ENCODE measurements at places on chromosomes 4 and X. TPM values are rescaled to one million over a fixed set of nuclear protein-coding genes. Genes with fewer than 3 reads are reported as not detected.

SPIN2A gene
- total RNA-seq = 0.22 TPM

GRCh38 chrX:41789374-41789773 lies 65.4 kb downstream of the GPR82 start:
- peaks cover 9% of the 10 kb centered on the region for H3K4me1 ChIP-seq
- no peak for DNase-seq
- H3K4me3 ChIP-seq = no peak overlapping the region
- no peaks in the 10 kb centered on the region for H3K27me3 ChIP-seq

PPP2R2C gene
- not detected for total RNA-seq

PPBP gene
- total RNA-seq = not detected

DNA sequence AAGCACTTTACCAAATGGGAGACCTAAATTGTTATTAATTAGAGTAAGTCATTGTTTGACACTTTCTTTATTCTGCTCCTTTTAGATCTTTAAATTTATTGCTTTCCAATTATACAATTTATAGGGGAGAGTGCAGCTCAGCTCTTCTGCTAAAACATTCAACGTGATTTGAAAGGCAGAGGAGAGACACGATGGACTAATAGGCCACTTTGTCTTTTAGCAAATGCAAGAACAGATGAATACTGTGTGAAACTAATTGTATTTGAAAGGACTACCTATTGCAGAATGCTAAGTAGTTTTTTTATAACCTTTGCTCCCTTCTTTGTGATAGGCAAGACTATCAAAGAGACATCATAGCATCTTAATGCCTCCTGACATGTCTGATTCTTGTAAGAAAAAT lies 320.4 kb upstream of the KLF3 start:
- H3K4me1 ChIP-seq = no peaks in the 10 kb centered on the region
- no peak for DNase-seq
- H3K36me3 ChIP-seq = peaks cover 6% of the 10 kb centered on the region
- H3K27me3 ChIP-seq = peaks cover 7% of the 10 kb centered on the region

STPG2 gene
- not detected for total RNA-seq

- no peak for DNase-seq
- H3K4me1 ChIP-seq = no peaks in the 10 kb centered on the region
- H3K27me3 ChIP-seq = peaks cover 10% of the 10 kb centered on the region
- H3K36me3 ChIP-seq = no peaks in the 10 kb centered on the region
Measured at GRCh38 chr4:138775890-138776289, 239.7 kb upstream of the NOCT start.

DNA sequence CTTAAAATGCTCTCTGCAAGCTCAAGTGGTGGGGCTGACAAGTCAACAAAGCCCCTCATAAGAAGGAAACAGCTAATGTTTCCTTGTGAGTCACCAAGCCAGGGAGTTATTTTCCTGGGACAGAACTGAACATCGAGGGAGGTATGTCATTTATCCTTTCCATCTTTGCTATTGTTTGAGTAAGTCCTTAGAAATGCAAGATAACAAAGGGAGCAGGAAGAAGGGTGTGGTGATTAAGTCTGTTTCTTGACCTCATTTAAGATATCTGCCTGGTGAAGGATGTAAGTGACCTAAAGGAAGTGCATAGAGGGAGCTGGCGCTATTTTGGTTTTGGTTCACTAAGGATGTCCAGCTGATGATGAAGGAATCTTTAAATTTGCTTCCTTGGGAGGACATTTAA lies 39.9 kb downstream of the ATG4A start:
- H3K27me3 ChIP-seq = no peaks in the 10 kb centered on the region
- peak overlapping the region; percentile 53 for H3K27ac ChIP-seq
- peak overlapping the region; percentile 19 for H3K4me3 ChIP-seq
- peaks cover 23% of the 10 kb centered on the region for H3K4me1 ChIP-seq

PPEF1 gene
- not detected for total RNA-seq

STATH gene
- not detected for total RNA-seq

- no peak overlapping the region for H3K4me3 ChIP-seq
- H3K27me3 ChIP-seq = no peaks in the 10 kb centered on the region
- no peak for DNase-seq
Measured at GRCh38 chr4:74309223-74309622, 953 bp downstream of the EPGN start.

DNA sequence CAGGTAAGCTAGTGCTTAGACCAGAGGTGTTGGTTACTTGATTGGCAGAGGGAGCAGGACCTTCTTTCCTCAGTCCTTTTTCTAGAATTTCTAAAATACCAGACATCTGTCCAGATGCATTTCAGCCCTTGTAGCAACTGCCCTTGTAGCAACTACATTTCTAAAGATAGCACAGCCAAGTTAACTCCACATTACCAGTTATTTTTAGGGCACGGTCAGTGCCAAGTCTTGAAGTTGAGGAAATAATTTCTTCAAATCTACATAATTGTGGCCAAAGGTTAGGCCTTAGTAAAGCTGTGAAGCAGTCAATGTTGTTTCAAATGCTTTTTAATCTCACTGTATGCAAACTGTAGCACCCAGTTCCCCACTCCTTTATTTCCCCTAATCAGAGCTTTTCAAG lies 62.9 kb downstream of the MID1IP1 start:
- H3K27ac ChIP-seq = no peak overlapping the region
- no peaks in the 10 kb centered on the region for H3K36me3 ChIP-seq
- DNase-seq = peak; percentile 31
- H3K4me1 ChIP-seq = peaks cover 15% of the 10 kb centered on the region

DNA sequence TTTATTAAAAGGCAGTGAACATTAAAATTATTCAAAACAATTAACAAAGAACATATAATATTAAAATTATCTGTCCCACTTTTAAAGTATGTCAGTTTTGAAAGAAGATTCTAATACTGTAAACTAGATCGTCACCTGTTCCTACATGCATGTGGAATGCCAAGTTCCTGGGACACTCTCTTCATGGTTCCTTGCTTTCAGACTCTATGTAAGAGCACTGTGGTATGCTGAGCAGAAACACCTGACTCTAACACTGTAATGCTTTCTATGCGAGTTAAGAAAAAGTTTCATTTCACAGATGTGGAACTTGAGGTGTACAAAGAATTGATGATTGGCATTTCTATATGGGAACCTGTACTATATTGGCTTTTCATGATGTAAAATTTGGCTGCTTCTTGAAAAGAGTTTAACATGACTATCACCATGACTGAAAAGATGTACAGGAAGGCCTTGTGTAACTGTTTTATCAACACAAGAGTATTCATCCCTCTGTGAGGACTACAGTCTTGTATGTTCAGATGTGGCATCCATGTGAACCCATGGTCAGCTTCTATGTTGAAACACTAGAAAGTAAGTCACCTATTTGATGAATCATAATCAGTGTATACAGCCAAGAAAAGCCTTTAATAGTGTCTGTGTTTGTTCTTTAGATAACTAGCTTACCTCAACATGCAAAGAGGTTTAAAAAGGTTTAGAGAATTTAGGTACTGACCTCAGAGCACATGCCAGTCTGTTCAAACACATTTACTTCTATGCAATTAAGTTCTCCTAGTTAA lies 354.5 kb downstream of the ARHGAP24 start:
- H3K4me1 ChIP-seq = peaks cover 62% of the 10 kb centered on the region
- H3K27me3 ChIP-seq = peaks cover 1% of the 10 kb centered on the region
- no peak overlapping the region for H3K27ac ChIP-seq
- H3K36me3 ChIP-seq = no peaks in the 10 kb centered on the region
- no peak for DNase-seq

DNA sequence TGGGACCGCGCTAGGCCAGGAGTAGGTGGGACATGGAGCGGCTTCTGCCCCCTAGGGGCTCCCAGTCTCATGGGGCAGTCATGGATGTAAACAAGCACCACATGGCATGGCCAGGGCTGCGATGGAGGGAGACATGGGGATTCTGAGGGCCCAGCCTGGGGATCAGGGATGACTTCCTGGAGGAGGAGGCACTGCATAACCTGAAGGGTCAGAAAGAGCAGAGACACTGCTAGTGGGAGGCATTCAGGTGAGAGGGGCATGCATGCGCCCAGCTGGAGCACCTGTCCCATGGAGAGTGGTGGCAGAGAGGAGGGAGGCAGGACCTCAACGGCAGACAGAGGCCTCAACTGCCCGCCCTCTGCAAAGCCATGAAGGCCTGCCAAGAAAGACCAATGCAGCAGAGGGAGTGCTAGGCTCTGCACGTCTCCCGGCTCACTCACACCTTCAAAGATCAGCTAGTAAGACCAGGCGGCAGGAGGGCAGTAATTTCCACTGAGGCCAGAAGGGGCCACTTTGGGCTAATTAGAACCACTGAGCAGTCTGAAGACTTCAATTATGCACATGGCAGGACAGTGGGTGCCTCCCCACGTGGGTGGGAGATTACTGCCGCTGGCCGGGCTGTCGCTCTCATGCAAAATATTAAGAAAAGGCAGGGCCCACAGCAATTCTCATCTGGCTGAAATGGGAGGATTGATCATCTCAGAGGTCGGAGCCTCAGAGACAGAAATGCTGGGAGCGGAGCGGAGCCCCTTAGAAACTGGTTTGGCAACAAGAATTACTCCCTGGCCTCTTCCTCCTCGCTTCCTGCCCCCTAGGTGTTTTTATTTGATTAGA lies 69.6 kb downstream of the PPP2R2C start:
- H3K4me1 ChIP-seq = no peaks in the 10 kb centered on the region
- H3K27ac ChIP-seq = no peak overlapping the region
- DNase-seq = no peak
- H3K27me3 ChIP-seq = peaks cover 44% of the 10 kb centered on the region
- no peak overlapping the region for H3K4me3 ChIP-seq

DNA sequence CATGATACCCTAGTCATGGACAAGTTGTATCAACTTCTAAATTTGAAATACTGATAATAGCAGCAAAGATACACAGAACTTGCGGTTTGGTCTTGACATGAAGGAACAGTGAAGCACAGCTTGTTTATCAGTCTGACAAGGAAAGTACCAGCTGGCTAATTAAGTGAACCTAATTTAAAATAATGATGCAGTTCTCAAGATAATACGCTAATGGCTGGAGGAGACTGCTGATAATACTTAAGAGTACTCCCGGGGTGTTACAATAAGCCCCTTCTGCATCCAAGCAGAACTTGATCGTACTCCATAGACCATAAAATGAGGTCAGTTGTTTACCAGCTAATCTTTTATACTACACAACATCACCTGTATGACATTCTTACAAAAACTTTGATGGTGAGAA lies 697.5 kb downstream of the FSTL5 start:
- no peak overlapping the region for H3K4me3 ChIP-seq
- no peaks in the 10 kb centered on the region for H3K36me3 ChIP-seq
- no peaks in the 10 kb centered on the region for H3K27me3 ChIP-seq
- H3K27ac ChIP-seq = no peak overlapping the region
- DNase-seq = no peak

GRCh38 chr4:138992676-138993075 lies 22.9 kb upstream of the NOCT start:
- H3K27ac ChIP-seq = no peak overlapping the region
- peaks cover 12% of the 10 kb centered on the region for H3K27me3 ChIP-seq
- H3K36me3 ChIP-seq = no peaks in the 10 kb centered on the region
- no peak overlapping the region for H3K4me3 ChIP-seq
- no peaks in the 10 kb centered on the region for H3K4me1 ChIP-seq

ARR3 gene
- total RNA-seq = not detected

HSPA4L gene
- total RNA-seq = 5.3 TPM

RPA4 gene
- not detected for total RNA-seq

SMIM10 gene
- total RNA-seq = 6.3 TPM

- no peak overlapping the region for H3K4me3 ChIP-seq
- no peak for DNase-seq
- no peaks in the 10 kb centered on the region for H3K27me3 ChIP-seq
- peak overlapping the region; percentile 50 for H3K27ac ChIP-seq
- peaks cover 9% of the 10 kb centered on the region for H3K36me3 ChIP-seq
Measured at GRCh38 chrX:115591856-115592842, 31.2 kb downstream of the PLS3 start.

DNA sequence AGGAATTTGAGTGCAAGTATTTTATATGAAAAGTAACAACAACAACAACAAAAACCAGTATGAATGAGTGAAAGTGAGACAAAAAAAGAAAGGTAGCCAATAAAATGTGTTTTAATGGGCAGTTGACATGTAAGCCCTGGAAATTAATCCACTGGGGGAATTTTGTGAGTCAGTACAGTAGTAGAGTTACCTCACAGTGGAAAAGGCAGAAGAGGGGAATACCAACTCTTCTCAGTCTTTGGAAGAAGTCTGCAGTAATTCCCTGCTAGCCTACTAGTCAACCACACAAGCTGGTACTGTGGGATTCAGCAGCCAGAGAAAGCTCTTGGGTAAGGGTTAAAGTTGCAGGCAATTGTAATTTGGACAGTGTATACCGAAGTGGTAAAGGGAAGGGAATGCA lies 76.3 kb upstream of the IL15 start:
- H3K27me3 ChIP-seq = no peaks in the 10 kb centered on the region
- H3K27ac ChIP-seq = no peak overlapping the region
- H3K36me3 ChIP-seq = no peaks in the 10 kb centered on the region
- peaks cover 21% of the 10 kb centered on the region for H3K4me1 ChIP-seq

DNA sequence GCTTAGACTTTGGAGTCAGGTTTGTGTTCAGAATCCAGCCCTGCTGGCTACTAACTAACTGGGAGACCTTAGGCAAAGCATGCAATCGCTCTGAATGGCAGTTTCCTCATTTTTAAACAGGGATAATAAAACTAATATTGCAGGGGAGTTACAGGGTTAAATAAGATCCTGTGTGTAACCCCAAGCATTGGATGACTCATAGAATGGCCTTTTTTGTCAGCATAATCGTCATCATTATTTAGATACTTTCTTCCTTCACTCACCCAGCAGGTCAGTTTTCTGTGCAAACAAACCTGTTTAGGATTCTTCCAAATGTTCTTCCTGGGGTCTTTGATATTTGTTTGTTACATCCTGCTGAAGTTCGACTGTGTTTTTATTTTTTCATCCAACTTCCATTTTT lies 208.2 kb downstream of the EVC2 start:
- H3K4me3 ChIP-seq = no peak overlapping the region
- H3K27me3 ChIP-seq = no peaks in the 10 kb centered on the region
- DNase-seq = no peak
- H3K36me3 ChIP-seq = peaks cover 2% of the 10 kb centered on the region

DNA sequence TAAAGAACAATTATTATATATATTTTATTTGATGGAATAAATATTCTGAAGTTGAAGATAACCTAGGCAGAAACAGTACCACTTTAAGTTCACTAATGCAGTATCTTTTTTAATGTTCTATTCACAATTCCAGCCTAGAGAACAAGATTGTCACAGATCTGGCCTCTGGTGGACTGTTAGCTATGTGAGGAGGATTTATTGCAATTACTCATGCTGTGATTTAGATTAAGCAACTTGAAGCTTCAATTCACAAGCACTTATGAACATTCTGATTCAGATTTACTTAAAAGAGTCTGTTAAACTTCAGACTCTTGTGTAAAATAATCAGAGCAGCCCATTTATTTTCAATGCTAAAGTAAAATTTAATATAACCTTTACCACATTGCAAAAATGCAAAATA lies 1489.8 kb downstream of the STIM2 start:
- no peak overlapping the region for H3K4me3 ChIP-seq
- H3K27ac ChIP-seq = no peak overlapping the region
- peaks cover 29% of the 10 kb centered on the region for H3K4me1 ChIP-seq
- DNase-seq = peak; percentile 43
- peaks cover 12% of the 10 kb centered on the region for H3K36me3 ChIP-seq

- no peak overlapping the region for H3K27ac ChIP-seq
- peaks cover 10% of the 10 kb centered on the region for H3K27me3 ChIP-seq
- peaks cover 11% of the 10 kb centered on the region for H3K36me3 ChIP-seq
- H3K4me3 ChIP-seq = no peak overlapping the region
- DNase-seq = peak; percentile 30
Measured at GRCh38 chr4:4559596-4559995, 17.7 kb upstream of the STX18 start.
